ENCODE measurements at places on chromosomes 6 and 20. TPM values are rescaled to one million over a fixed set of nuclear protein-coding genes. Genes with fewer than 3 reads are reported as not detected.

OR2H2 gene
- not detected for total RNA-seq

HSPA1A gene
- 99.6 TPM for total RNA-seq

FOXP4 gene
- 4.9 TPM for total RNA-seq

PTCHD4 gene
- total RNA-seq: 9.0 TPM

STXBP5 gene
- total RNA-seq: 28.0 TPM

ELOVL2 gene
- 2.3 TPM for total RNA-seq

KCTD20 gene
- total RNA-seq: 29.9 TPM

DYNLT2 gene
- total RNA-seq: 1.4 TPM

OR2J1 gene
- not detected for total RNA-seq

CSNK2A1 gene
- 187 TPM for total RNA-seq

ADGB gene
- not detected for total RNA-seq

SEL1L2 gene
- total RNA-seq: not detected

GPX5 gene
- not detected for total RNA-seq

SLC22A16 gene
- not detected for total RNA-seq

CCM2L gene
- not detected for total RNA-seq

EYS gene
- 0.87 TPM for total RNA-seq

LINC00237 gene
- not detected for total RNA-seq

NCOA5 gene
- total RNA-seq: 20.4 TPM

ZC2HC1B gene
- total RNA-seq: not detected

PIGU gene
- total RNA-seq: 20.8 TPM

RANBP9 gene
- total RNA-seq: 10.6 TPM

PRPH2 gene
- total RNA-seq: not detected

TRIM40 gene
- total RNA-seq: not detected

ARG1 gene
- not detected for total RNA-seq

PNISR gene
- 28.6 TPM for total RNA-seq

RSPO3 gene
- total RNA-seq: 0.11 TPM

RGS17 gene
- 9.0 TPM for total RNA-seq
